ENCODE measurements at places on chromosomes 12 and 14.
A peak's percentile ranks its signal among the peaks of the same experiment; 100 is the strongest.

GRCh38 chr14:66272221-66272620 lies 213.9 kb upstream of the CCDC196 start:
- no peaks in the 10 kb centered on the region for H3K36me3 ChIP-seq
- no peaks in the 10 kb centered on the region for H3K27me3 ChIP-seq
- DNase-seq: no peak
- no peak overlapping the region for H3K4me3 ChIP-seq
- no peaks in the 10 kb centered on the region for H3K4me1 ChIP-seq
- no peak overlapping the region for H3K27ac ChIP-seq

GRCh38 chr14:64841121-64841651 lies 38.5 kb downstream of the SPTB start:
- H3K27ac ChIP-seq: no peak overlapping the region
- H3K36me3 ChIP-seq: no peaks in the 10 kb centered on the region
- DNase-seq: no peak
- peaks cover 2% of the 10 kb centered on the region for H3K4me1 ChIP-seq
- H3K4me3 ChIP-seq: no peak overlapping the region
- H3K27me3 ChIP-seq: peaks cover 78% of the 10 kb centered on the region

GRCh38 chr14:50728836-50729235 lies 60.7 kb upstream of the SAV1 start:
- peaks cover 17% of the 10 kb centered on the region for H3K36me3 ChIP-seq
- peak overlapping the region; percentile 67 for H3K27ac ChIP-seq
- H3K4me3 ChIP-seq: no peak overlapping the region
- H3K27me3 ChIP-seq: no peaks in the 10 kb centered on the region
- H3K4me1 ChIP-seq: peaks cover 20% of the 10 kb centered on the region

DNA sequence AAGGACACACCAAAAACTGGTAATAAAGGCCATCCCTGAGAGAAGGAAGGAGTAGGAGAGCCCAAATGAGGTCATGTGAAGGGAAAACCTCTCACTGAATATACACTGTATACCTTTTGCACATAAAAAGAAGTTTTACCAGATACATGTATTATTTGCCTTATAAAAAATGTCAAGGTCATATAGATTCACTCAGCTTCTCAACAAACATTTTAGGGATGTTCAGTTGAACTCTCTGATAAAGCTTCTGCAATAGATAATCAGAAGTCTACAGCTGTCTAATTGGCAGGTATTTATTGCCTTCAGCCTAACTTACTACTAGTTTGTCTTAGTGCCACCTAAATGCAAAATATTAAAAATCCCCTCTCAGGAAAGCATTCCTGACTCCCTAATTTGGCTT lies 8.7 kb downstream of the SLC11A2 start:
- DNase-seq: no peak
- H3K4me3 ChIP-seq: no peak overlapping the region
- H3K4me1 ChIP-seq: peaks cover 19% of the 10 kb centered on the region
- H3K27ac ChIP-seq: no peak overlapping the region

- no peaks in the 10 kb centered on the region for H3K36me3 ChIP-seq
- DNase-seq: no peak
These were observed 104.8 kb downstream of the KIF26A start for GRCh38 chr14:104243200-104243599.

- no peak for DNase-seq
- H3K36me3 ChIP-seq: no peaks in the 10 kb centered on the region
- peaks cover 2% of the 10 kb centered on the region for H3K4me1 ChIP-seq
- H3K4me3 ChIP-seq: no peak overlapping the region
These were observed 104.0 kb downstream of the ETNK1 start for GRCh38 chr12:22728987-22729386.
